ENCODE measurements at places on chromosomes 13 and 19. TPM values are rescaled to one million over a fixed set of nuclear protein-coding genes. Genes with fewer than 3 reads are reported as not detected.
A peak's percentile ranks its signal among the peaks of the same experiment; 100 is the strongest.

Gene ZNF579
- 7.3 TPM for total RNA-seq

Gene ZNF765
- total RNA-seq: 11.3 TPM

DNA sequence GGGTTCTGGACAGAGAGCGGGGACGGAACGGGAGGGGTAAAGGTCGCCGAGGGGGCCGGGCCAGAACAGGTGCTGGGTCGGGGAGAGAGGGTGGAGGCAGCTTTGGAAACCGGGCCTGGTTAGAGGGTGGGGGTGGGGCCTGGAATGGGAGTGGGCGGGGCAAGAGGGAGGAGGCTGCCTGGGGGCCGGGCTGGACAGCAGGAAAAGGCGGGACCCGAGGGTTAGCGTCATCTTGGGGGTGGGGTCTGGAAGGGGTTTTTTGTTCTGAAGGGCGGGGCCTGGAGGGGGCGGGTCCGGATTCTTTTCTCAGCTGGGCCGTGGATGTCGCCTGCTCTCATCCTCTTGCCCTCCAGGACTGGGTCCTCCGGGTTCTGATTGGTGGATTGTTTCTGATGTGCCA lies 4.3 kb upstream of the ZNF813 start:
- DNase-seq: no peak

Gene ACP7
- total RNA-seq: 0.29 TPM

DNA sequence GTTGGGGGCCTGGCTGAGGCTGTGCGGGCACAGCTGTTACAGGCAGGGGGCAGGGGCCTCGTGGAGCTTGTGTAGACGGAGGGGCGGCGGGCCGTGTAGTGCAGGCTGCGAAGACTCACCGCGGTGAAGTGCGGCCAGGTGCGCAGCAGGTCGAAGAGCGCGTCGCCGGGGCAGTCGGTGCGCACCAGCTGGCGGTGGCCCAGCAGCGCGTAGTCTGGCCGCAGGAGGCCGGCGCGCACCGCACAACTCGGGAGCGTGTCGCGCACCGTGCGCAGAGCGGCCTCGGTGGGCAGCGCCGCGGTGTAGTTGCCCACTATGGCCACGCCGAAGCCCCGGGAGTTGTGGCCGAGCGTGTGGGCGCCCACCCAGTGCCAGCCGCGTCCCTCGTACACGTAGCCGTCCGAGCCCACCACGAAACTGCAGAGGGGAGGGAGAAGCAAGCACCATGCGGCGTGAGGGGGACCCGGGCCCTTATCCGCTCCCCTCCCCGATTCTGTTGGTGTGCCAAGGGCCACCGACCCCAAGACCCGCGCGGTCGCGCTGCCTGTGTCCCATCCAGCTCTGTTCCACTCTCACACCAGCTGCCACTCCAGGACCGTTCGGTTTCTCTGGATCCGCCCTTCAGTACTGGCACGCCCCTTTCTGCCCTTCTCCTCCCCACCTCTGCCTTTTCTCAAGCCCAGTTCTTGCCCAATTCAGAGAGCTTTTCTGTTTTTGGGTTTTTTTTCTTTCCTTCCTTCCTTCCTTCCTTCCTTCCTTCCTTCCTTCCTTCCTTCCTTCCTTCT lies 5.4 kb upstream of the RASAL3 start:
- no peak for DNase-seq

DNA sequence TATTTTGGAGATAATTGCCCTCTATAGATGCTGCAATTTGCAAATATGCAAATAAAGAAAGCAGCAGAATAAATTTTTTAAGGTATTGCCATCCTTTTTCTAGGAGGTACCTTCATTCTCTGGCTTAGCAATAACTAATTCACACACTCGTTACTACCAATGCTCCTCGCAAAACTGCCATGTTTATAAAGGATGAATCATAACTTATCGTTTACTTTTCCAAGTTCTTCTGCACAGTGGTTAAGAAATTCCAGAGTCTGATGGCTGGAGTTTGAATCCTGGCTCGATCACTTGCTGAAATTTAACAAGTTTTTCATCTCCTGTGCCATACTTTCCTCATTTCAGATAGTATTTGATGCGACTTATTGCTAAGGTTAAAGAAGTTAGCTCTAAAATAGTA lies 708.6 kb upstream of the KLHL1 start:
- DNase-seq: no peak

Gene PSPN
- 0.90 TPM for total RNA-seq

GRCh38 chr13:93256998-93257397 lies 30.4 kb downstream of the GPC6 start:
- no peak for DNase-seq

- peak; percentile 81 for DNase-seq
These were observed 96.9 kb downstream of the WDFY2 start for GRCh38 chr13:51681037-51681678.

Gene SYCN
- not detected for total RNA-seq

GRCh38 chr19:47158367-47158791 lies 27.7 kb downstream of the SAE1 start:
- no peak for DNase-seq

GRCh38 chr19:5308451-5309437 lies 31.9 kb downstream of the PTPRS start:
- peak; percentile 63 for DNase-seq

- DNase-seq: no peak
These were observed 99.6 kb upstream of the OBI1 start for GRCh38 chr13:78758549-78758948.

DNA sequence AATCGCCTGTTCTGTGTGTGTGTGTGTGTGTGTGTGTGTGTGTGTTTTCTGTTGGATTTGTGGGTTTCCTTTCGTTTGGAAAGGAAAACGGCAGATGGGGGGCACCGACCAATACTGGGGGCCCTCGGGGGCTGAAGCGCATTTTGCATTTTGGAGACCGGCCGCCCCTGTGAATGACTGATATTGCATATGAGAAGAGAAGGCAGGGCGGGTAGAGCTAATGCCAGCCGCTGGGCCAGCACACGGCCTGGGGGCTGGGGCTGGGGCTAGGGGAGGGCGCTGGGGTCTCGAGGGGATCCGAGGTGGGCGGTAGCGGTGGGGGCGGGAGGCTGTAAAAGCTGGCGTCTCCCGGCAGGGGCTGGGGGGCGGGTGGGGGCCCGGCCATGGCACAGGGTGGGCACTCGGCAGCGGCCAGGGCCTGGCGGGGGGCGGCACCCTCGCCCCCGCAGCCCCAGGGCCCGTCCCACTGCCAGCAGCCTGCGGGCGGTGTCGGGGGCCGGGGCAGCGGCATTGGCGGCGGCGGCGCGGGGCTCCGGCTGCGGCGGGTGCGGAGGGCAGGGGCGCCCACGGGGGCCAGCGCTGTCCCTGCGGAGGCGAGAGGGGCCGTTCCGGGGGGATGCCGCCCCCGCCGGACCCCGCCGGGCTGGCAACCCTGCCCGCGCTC lies 11.2 kb downstream of the ANO8 start:
- DNase-seq: no peak

GRCh38 chr19:45779231-45780145 lies 2.8 kb downstream of the DMPK start:
- no peak for DNase-seq

- peak; percentile 23 for DNase-seq
These were observed 195.6 kb upstream of the DACH1 start for GRCh38 chr13:72062566-72062965.

Gene SIGLEC12
- total RNA-seq: not detected

Gene UBL3
- 5.7 TPM for total RNA-seq

DNA sequence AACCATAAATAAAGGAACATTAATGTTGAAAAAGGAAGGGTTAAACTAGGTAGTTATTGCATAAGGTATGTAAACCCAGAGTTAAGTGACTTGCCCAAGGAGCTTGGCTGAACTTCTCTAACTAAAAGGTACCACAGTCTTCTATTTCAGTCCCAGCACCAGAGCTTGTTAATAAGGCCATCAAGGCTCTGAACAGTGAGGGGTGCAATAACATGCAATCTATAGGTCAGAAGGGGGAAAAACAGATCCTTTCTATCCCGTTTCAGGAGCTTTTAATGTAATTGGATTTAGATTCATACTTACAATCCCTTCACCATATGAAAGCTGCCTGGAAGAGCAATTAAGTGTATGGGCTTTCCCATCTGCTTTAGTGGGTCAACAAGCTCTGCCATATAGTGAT lies 441.5 kb upstream of the SPRY2 start:
- DNase-seq: no peak

GRCh38 chr13:30465343-30465592 lies 468 bp downstream of the HMGB1 start:
- no peak for DNase-seq

- DNase-seq: no peak
These were observed 28.5 kb downstream of the RFC3 start for GRCh38 chr13:33846303-33847062.

- no peak for DNase-seq
These were observed 27.8 kb downstream of the CARM1 start for GRCh38 chr19:10899151-10899653.

Gene KLHL1
- total RNA-seq: not detected

- no peak for DNase-seq
These were observed 2.6 kb downstream of the MRPL54 start for GRCh38 chr19:3765121-3765520.

GRCh38 chr13:67228916-67229315 lies 1.2 kb downstream of the PCDH9 start:
- peak; percentile 29 for DNase-seq

- DNase-seq: no peak
These were observed at the start of gene BBC3 for GRCh38 chr19:47230921-47231214. Gene BBC3 (minus strand): TSS chr19:47231199. CDS start chr19:47228431, 2,768 bp downstream.

DNA sequence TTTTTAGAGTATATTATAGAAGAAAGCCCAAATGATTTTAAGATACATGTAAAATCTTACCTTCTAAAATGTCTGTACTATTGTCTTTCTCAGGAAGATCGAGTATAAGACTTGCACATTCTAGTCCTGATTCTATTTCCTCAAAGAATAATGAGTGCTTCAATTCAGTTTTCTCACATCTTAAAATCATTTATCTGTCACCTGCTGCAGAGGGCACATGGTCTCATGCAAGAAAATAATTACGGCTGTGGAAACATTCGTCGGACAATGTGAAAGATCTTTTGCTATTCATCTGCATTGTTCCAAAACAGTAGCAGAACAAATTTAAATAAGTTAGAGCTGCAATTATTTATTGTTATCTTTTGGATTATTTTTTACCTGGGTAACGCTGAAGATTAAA lies 1403.5 kb downstream of the PCDH9 start:
- no peak for DNase-seq

Gene CACNA1A
- 0.86 TPM for total RNA-seq

DNA sequence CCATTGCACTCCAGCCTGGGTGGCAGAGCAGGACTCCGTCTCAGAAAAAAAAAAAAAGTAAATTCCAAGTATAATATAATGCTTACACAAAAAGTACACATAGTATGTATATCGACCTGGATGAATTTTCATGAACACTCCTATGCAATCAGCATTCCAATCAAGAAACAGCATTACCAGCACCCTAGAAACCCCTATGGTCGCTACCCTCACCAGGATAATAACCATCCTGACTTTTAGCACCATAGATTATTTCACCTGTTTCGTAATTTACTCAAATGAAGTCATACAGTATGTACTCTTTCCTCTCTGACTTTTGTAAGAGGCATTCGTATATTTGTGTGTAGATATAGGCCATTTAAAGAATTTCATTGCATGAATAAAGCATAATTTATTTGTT lies 47.6 kb downstream of the PCDH8 start:
- no peak for DNase-seq

DNA sequence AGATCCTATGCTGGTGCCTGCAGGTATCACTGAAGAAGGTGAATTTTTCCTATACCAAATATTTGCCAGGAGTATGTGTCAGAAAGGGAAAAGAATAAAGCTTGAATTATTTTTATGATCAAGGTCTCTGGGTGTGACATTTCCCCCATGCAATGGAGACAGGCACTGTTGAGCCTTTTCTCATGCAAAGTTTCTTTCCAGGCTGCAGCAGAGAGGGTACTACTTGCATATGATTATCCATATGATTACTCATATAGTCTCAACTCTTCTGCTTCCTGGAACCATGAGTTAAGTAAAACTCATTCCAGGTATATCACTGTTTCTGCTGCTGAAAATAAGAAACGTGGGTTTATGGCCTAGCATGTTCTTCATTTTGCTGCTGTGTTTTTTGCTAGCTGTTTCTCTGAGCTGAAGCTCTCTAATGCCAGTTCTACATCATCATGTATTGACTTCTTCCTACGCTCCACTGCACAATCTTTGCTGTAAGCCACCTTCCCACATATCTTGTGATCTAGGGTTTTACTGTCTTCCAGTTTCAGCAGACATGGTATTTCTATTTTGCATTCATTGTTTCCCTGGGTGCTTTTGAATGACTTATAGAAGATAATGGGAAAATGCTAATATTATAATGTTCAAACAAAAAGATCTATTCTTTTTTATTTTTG lies 278.7 kb upstream of the GPC6 start:
- no peak for DNase-seq

Gene FRY
- total RNA-seq: 2.5 TPM

- DNase-seq: peak; percentile 61
These were observed 2.1 kb downstream of the MAST1 start for GRCh38 chr19:12840091-12841079.

DNA sequence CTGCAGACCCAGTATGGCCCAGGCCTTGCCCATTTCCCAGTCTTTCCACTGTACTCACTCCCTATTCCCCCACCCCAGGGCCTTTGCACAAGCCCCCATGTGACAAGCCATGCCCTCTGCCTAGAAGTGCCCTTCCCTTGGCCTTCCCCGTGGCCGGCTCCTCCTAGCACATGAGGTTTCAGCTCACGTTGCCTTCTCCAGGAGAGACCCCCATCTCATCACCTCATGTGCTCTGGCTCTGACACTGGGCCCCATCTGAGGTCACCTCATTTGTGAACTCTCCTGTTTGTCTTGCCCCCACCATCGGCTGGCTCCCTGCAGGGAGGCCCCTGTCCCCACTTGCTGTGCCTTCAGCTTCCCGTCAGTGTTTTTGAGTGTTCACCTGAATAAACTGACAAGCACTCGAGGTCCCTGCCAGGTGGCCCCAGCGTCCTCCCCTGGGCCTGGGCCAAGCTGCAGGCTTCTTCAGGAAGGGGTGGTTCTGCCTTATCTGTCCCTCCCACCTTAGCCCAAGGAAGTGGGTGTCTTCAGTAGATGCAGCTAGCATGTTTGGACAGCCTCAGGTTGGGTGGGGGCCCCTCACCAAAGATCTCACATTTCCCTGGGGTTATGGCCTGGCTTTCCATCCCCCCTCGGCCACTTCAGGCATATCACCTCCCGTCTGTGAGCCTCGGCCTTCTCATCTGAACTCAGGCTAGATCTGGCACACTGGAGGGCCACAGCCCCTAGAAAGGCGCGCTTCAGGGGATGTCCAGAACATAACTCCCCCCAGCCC lies 3.8 kb upstream of the SLC25A42 start:
- no peak for DNase-seq

GRCh38 chr19:9818175-9818733 lies 625 bp downstream of the FBXL12 start:
- DNase-seq: no peak

DNA sequence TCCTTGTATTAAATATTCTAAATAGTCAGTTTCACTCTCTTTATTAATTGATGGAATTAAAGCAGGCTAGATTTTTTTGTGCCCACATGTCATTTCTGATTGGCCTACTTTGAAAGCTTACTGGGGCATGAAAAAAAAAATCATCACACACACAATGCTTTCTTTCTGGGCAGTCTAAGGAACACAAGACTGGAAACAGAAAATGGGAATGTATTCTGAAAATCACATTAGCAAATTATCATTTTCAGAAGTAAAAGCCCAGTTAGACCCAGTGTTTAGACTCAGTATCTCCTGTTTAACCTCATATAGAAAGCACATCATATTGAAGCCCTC lies 339.4 kb downstream of the SPRY2 start:
- no peak for DNase-seq

- DNase-seq: no peak
These were observed 40.1 kb downstream of the METTL21C start for GRCh38 chr13:102654756-102655155.
